Tibial nerve (tissue), 4 donors: ENCODE measurements at places on chromosomes 2 and 18.

DNA sequence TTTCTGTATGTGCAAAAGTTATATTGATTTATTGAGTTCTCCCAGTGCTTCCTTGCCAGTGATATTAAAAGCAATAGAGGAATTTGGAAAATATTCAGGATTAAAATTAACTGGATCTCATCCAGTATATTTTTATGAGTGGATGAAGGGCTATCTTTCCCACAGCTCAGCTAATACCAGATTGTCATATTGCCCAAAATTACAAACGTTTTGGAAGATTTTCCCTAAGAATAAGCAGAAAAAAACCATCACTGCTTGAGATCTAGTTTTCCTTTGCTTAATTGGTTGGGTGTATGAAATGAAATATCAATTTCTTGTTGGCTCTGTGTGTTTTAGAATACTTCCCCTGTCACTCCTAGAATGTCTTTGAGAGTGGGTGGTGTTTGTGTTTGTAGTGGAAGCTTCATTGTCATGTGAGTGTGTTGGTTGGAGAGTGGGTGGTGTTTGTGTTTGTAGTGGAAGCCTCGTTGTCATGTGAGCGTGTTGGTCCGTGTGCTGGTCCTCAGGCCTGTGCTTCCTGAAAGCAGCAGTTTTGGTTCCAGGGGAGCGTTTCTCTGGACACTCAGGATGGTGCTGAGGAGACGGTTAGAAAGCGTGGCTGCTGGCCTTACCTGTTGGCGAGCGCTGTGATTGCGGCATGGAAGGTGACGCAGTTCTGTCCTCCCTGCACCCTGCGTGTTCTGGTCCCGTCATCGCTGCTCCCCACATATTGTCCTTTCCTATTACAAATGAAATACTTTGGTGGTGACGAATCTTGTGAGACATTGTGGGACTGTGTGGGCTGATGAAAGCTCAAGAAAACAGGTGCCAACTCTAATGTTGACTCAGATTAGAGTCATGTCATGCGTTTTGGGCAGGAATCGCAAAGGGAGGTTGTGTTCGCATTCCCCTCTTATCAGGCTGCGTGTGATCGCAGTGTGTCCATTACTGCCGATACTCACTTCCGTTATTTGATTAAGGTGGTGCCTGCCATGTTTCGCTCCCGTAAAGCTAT is 12.4 kb downstream of the ASB1 start:
- DNase-seq, result no peak

- no peak for DNase-seq
Measured at GRCh38 chr2:215354771-215355695, 43.2 kb downstream of the ATIC start.

- DNase-seq, result no peak
Measured at GRCh38 chr2:78540255-78540654, 485.2 kb upstream of the REG3G start.

DNA sequence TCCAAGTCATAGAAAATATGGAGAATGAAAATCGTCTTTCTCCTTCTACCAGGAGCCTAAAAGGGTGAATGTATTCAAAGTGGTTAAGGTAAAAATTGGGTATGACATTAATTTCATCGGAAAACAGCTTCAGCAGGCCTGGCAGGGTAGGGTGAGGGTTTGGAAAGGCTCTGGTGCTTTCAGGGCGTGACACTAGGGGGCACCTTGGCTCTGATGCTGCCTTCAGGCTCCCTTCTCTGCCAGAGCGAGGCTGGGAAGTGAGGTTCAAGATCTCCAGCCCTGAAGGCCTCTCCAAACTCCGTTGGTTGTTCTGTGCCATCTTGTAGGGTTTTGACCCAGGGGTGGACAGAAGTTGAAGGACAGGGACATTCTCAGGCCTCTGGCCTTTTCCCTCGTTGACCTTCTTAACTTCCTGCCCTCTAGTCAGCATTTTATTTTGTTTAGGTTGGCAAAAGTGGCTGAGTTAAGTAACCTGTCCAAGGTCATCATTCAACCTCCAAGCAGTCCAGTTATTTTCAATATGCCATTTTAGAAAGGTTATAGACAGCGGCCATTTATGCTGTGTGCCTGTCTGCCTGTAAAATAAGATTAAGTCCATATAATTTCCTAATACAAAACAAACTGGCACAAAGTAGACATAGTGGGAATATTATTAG is 40.3 kb downstream of the EML6 start:
- no peak for DNase-seq

GRCh38 chr2:63000801-63001200 is 49.8 kb upstream of the OTX1 start:
- no peak for DNase-seq

GRCh38 chr2:66301022-66301766 is 133.7 kb upstream of the MEIS1 start:
- DNase-seq, result peak; percentile 42

DNA sequence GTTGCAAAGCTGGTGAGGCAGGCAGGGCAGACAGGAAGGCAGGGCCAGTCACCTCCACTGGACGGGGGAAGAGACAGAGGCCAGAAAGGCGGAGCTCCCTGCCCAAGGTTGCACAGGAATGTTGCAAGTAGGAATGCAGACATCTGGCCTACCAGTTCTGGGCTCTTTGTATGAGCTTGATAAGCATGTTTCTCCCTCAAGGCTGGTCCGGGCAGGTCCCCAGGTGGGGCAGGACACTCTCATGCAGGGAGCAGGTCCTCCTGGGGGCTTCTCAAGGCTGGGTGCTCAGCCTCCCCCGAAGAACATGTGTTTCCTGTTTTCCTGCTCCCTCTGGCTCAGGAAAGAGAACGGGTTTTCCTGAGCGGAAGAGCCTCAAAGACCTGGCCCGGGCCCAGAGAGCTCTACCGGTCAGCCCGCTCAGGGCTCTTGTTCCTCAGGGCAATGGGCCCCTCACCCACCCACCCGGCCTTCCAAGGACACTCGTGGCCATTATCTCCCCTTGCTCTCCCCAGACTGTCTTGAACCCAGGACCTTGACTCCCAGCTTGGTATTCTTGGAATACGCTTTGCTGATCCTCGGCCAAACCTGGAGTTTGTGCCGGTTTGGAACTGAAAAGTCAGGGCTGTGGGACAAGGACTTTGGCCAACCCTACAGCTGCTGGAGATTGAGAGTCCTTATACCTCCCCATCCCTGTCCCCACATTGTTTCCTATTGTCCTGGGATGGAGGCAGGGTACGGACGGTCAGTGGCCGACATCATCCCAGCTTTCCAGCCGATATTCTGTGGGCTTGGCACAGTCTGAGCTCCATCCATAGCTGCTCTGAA is 87.7 kb upstream of the HAAO start:
- no peak for DNase-seq

DNA sequence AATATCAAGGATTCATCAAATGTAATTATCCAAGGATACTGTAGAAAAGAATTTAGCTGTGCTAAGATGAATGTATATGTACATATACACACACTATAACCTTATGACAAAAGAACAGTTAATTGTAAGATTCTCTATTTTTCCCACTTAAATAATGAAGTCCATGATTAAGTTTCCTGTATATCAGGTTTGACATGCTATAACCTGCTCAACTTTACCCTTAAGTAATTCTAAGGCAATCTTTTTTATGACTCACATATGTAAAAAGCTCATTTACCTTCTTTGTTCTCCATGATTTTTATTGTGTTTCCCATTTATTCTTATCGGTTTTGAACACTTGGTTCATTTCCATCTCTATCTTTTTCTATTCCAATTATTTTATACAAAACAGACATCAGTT is 1213.1 kb upstream of the SLC39A10 start:
- DNase-seq, result no peak

GRCh38 chr2:157223624-157224205 is 33.8 kb upstream of the GALNT5 start:
- DNase-seq, result no peak

DNA sequence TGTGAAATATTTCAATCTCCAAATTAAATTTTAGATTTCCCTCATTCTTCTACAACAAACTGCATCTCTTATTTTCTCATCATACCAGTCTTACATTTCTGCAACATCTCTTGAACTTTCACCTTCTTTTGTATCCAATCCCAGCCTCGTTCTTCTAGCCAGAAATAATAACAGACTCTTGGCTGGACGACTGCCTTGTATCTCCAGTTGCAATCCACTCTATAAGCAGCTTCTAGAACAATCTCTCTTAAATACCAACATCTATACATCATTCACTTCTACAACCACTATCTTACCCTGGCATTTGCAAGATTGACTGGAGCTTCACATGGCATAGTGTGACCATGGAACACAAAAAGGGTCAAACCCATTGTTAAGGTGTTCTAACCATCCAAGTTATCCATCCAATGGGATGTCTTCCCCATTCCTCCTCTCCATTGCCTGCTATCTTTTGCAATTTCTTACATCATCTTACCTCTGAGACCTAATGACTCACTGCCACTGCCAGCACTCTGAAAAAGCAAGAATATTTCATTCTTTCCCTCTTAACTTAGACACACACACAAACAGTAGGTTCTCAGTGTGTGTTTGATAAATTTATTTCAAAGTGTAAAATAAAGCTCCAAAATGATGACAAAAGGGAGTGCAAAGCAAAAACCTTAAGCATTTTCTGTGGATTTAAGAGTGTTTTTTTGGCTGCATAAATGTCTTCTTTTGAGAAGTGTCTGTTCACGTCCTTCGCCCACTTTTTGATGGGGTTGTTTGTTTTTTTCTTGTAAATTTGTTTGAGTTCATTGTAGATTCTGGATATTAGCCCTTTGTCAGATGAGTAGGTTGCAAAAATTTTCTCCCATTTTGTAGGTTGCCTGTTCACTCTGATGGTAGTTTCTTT is 145.6 kb downstream of the METTL4 start:
- no peak for DNase-seq

DNA sequence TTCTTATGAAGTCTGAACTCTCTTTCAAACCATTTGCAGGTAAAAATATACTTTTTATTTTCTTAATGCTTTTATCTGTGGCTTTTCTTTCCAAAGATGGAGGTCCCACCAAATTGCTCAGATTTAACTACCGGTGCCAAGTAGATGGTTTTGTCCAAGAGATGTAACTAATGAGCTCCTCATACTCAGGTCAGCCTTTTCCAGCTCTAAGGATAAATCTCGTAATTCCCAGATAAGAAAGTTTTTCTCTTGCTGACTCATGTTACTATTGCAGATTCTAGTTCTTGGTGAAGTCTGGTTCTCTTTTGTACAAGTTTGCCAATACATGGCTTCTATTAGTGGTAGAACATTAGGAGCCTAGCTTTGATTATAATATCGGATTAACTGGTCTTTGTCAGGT is 550.8 kb upstream of the ZNF804A start:
- DNase-seq, result no peak

- DNase-seq, result no peak
Measured at GRCh38 chr2:25177211-25177611, 8.8 kb upstream of the POMC start.

- no peak for DNase-seq
Measured at GRCh38 chr18:67486534-67486933, 30.0 kb downstream of the DSEL start.

GRCh38 chr2:236694146-236694888 is 124.7 kb downstream of the ACKR3 start:
- DNase-seq, result no peak

DNA sequence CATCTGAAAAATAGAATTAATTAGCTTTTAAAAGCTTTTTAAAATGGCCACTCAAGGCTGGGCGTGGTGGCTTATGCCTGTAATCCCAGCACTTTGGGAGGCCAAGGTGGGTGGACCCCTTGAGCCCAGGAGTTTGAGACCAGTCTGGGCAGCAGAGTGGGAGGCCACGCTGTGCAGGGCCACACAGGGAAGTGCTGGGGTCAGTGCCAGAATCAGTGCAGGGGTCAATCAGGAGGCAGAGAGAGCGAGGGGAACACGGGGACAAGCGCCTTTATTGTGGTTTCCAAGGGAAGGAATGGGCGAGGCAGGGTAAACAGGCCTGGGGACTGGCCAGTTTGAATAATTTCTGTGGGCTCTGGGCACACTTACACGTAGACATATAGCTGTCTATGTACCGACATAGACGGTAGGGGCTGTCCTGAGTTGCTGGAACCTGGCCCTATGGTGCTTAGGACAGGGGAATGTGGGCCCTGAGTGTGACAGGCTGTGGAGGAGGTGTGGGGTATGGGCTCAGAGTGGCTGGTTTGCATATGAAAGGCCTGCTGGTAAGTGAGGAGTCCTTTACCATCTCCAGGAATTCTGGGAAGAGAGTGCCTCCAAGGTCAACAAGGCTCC is 42.9 kb downstream of the DYSF start:
- DNase-seq, result no peak

- no peak for DNase-seq
Measured at GRCh38 chr2:99552529-99552928, 62.7 kb upstream of the REV1 start.

DNA sequence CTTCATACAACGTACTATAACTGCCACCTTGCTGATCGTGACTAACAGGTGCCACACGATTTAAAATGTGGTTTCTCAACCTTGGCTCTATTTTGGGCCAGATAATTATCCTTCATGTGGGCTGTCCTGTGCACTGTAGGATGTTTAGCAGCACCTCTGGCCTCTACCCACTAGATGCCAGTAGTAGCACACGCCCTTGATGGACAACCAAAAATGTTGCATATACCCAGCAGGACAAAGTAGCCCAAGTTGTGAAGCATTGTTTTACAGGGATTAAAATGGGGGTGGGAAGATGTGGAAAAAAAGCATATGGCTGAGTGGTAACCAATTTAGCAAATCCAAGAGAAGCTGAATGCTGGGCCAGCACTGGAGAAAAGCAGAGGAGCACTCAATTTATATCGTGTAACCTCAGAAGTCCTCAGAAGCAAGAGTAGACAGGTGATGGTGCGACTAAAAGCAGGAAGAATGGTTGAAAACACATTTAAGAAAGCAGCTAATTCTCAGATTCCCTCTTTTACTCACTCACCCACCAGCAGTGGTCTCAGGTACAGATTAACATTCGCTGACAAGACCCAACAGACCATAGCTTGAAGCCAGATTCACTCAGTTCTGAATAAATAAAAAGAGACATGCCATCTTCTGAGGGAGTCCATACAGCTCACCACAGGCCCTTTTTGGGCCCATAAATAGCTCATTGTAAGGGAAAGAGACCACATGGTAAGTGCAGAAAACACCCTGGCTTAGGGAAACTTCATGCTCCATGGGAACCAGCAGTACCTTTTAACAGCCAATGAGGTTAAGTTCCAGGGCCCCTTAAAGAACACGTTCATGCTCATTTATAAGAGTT is 50.6 kb downstream of the RAPH1 start:
- no peak for DNase-seq

DNA sequence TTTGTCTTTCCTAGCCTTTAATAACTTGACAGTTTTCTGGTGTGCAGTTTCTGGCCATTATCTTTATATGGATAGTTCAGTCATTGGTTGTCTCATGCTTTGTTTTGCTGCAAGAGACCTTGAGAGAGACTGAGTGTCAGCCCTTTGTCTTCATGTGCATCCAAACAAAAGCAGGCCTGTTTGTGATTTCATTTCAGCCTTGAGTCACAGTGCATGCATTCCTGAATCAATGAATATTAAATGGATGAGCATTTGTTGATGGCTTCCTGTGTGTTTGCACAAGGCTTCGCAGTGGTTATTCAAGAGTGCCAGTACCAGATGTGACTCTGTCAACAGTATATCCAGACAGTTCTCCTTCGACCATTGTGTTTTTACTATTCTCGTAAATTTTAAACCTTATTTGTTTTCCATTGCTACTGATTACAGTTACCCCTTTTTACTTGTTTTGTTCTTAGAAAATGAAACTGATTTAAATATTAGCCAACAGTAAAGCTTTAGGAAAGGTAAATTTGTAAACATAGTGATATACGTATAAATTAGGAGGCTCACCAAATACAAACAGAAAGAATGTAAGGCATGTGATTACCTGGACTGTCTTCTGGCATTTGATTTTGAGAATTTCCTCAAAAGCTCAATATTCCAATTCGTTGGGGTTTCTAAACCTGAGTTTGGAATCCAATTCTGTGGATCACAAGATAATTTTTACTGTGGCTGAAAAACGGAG is 319.8 kb downstream of the CTNNA2 start:
- no peak for DNase-seq
